ENCODE measurements at places on chromosomes 2 and 18. TPM values are rescaled to one million over a fixed set of nuclear protein-coding genes. Genes with fewer than 3 reads are reported as not detected.

The TUBA4A gene
- total RNA-seq: 128 TPM

The HNMT gene
- total RNA-seq: 13.0 TPM

The ASB18 gene
- total RNA-seq: 4.6 TPM

The LAMA1 gene
- not detected for total RNA-seq

The ATRAID gene
- 115 TPM for total RNA-seq

DNA sequence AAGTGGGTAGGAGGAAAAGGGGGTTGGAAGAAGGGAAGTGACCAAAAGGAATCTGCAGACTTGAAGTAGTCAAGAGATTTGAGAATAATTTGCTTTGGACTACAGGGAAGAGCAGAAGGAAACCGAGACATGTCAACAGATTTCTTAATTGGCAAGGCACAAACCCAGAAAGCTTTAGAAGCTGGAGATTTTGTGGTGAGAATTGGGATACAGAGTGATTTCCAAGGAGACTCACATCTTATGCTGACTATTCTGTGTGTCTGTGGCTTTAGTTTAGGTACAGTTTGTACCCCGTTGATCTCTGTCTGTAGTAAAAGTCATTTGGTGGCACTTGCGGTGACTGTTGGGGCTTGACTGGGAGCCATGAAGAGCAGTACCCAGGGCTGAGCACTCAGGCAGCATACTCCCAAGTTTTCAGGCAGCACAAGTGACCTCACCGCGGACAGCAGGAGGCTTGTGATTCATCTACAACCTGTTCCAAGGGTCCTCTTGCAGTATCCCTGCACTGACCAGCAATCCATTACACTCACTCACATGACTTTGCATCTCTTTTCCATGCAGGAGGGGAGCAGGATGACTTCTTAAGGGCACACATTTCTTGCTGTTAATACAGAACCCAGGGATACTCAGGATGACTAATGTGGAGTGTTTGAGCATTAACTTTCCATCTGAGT lies 97.1 kb upstream of the TNP1 start:
- DNase-seq: no peak

- DNase-seq: no peak
These were observed 99.1 kb upstream of the MC2R start for GRCh38 chr18:14014456-14014855.

DNA sequence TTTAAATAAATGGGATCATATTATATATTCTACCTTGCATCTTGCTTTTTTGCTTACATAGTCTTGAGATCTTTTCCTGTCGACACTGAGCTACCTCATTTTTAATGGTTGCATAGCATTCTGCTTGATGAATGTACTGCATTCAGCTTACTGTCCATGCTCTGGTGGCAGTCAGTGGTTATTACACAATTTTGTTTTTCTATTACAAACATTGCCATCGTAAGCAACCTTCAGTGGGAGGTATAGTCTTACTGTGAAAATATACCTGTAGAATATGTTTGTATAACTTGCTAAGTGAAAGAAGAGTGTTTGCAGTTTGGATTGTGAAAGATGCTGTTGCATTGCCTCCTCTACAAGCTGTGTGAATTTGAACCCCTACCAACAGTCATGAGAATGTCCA lies 43.4 kb downstream of the UBXN4 start:
- no peak for DNase-seq

- no peak for DNase-seq
These were observed 755 bp downstream of the EIF4E2 start for GRCh38 chr2:232551250-232551638.

DNA sequence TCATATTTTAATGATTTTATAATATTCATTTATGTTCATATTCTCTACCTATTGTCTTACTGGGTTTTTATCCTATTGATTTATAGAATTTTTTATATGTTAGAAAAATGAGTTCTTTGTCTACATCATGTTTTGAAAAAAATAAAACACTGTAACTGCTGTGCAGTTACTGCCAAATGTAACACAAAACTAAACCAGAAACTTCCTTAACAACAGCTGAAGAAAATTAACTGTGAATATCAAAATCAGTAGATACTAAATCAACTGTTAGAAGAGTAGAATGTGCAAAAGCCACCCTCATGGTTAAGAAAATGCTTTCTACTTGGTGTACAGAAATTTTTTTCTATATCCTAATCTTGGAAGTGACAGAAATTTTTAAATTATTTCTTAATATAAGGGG lies 69.5 kb downstream of the PTRHD1 start:
- DNase-seq: no peak

DNA sequence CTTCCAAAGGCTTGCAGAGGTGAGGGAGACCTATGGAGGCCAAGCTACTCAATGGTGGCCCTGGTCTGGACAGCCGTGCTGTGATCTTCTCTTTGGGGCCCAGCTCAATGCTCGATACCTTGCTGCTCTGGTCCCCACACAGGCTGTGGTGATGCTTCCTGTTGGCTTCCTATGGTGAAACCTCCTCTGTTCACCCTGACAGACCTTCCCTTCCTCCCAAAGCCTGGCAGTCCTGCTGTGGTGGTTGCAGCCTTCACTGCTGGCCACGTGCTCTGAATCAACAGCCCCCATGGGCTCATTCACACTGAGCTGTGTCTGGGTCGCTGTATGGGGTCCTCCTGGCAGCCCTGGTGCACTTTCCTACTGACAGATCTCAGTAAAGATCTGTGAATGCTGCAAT lies 31.0 kb upstream of the GALR1 start:
- no peak for DNase-seq

- no peak for DNase-seq
These were observed 167.0 kb upstream of the HAAO start for GRCh38 chr2:42959234-42960001.

- DNase-seq: no peak
These were observed 368.6 kb upstream of the SPRED2 start for GRCh38 chr2:65800998-65801397.

GRCh38 chr2:70921839-70922234 lies 13.9 kb upstream of the ATP6V1B1 start:
- DNase-seq: no peak

- no peak for DNase-seq
These were observed 77.8 kb downstream of the MYO1B start for GRCh38 chr2:191322828-191323506.

Measured in Right ventricle myocardium inferior (tissue), 1 donor.